ENCODE measurements at places on chromosomes 3 and 15. TPM values are rescaled to one million over a fixed set of nuclear protein-coding genes. Genes with fewer than 3 reads are reported as not detected.

TJP1 gene
- polyA plus RNA-seq, result 157 TPM

INKA1 gene
- polyA plus RNA-seq, result 12.5 TPM

LHFPL4 gene
- polyA plus RNA-seq, result not detected

- DNase-seq, result no peak
These were observed 115.2 kb downstream of the CLASP2 start for GRCh38 chr3:33602829-33603228.

- no peak for DNase-seq
These were observed 92.0 kb downstream of the MTHFS start for GRCh38 chr15:79804838-79805237.

- DNase-seq, result no peak
These were observed 15.7 kb upstream of the RPLP1 start for GRCh38 chr15:69436951-69437350.

DNA sequence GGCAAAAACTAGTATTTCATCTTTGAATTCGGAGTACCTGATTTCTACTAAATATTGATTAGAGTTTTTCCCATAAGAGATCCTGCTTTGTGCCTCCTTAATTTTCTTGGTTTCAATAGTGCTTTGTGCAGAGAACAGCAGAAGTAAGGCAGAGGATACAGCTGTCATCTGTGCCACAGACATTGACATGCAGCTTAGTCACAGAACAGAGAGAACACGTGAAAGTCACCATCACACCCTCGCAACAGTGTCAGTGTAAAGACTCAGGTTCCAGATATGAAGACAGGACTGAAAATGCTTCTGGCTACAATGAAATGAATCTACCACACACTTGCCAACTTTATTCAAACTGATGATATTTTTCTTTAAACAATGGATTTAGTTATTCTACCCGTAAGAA is 942.8 kb upstream of the CFAP20DC start:
- no peak for DNase-seq

- no peak for DNase-seq
These were observed 58.4 kb upstream of the DCUN1D1 start for GRCh38 chr3:183038757-183039156.

MAGEL2 gene
- polyA plus RNA-seq, result 5.8 TPM

DNA sequence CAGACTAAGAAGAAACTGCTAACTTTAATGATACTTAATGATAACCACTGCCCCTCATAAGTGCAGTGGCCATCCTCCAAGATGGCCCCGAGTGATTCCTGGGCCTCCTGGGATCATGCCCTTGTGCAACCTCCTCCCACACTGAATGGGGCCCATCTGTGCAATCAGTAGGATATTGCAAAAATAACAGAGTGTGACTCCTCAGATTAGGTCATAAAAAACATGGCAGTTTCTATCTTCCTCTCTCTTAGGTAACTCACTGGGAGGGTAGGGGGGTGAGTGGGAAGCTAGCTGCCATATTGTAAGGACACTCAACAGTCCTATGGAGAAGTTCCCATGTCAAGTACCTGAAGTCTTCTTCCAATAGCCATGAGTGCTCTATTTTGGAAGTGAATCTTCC is 173.0 kb downstream of the SHQ1 start:
- DNase-seq, result no peak

DNA sequence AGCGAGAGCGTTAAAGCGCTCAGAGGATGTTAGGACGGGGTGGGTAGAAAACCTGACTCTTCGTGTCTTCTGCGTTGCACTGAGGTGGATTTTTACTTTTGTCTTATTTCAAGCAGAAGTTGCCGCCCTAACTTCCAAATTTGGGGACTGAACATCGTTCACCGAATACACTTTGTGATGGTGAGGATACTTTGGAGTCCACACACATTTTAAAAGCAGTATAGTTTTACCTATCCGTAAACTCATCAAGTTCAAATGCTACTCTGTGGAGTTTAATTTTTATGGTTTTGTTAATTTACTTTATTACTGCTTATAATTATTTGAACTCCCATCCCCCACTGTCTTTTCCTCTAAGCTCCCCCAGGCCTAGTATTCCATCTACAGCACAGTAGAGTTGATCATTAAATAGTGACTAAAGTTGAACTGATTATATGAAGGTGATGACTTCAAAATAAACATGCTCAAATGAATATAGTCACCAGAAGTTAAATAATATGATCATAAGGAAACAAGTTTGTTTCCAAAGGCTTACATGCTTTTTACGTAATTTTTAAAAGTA is 617 bp upstream of the EOGT start:
- DNase-seq, result no peak

- no peak for DNase-seq
These were observed 228.8 kb upstream of the PPP2R3A start for GRCh38 chr3:135736740-135737139.

RETNLB gene
- polyA plus RNA-seq, result not detected

DNA sequence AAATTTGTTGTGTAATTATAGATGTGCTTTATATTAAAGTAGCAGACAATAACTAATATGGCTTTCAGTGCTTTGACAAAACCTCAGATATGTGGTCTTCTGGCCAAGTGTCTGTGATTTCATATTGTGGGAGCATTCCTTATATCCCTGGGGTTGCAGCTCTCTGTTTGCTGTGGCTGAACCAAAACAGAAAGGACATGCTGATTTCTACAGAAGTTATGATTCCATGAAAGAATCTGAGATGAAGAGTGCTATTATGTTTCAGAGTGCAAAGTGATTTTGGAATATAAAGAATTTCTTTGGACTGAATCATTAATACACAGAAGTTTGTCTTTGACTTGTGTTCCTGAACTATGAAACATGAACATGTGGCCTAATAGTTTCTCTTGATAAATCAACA is 36.5 kb downstream of the CDV3 start:
- DNase-seq, result no peak

GRCh38 chr3:99049164-99049563 is 147.7 kb upstream of the DCBLD2 start:
- DNase-seq, result no peak

DNA sequence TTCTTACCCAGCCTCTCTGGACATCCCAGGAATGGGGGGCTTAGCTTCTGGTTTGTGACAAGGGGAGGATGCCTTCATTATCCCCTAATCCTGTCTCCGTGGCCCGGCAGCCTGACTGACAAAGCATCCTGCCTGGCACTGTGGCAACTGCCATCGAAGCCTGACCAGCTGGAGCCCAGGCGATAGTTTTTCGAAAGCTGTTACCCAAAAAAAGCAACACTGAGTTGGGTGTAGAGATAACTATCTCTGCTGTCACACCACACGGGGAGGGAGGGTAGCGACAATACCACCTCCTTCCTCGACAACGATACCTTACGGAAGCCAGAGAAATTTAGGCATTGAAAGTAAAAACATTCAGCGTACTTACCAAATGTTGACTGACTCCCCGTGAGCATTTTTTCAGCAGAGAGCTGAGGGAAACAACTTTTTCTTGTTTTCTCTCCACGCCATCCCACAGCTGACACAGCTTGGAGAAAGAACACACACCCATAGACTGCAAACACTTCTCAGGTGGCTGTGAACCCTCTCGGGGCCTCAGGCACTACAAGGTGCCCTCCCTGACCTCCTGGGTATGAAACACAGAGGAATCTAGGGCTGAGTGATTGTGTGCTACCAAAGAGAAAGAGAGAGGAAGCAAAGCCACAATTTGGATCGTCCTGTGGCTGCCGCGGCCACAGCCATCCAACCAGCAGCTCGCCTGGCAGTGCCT is 361.9 kb upstream of the ICE2 start:
- DNase-seq, result no peak

CFAP20DC gene
- 4.6 TPM for polyA plus RNA-seq

- no peak for DNase-seq
These were observed 51.8 kb downstream of the ATP2B2 start for GRCh38 chr3:10453431-10454163.

GRCh38 chr15:81947548-81947947 is 98.3 kb downstream of the MEX3B start:
- DNase-seq, result no peak

- no peak for DNase-seq
These were observed 51.1 kb downstream of the STRIT1 start for GRCh38 chr3:155242342-155242741.

CP gene
- 0.51 TPM for polyA plus RNA-seq

CSTA gene
- polyA plus RNA-seq, result 1.5 TPM

- no peak for DNase-seq
These were observed 102.2 kb downstream of the DLG1 start for GRCh38 chr3:197196192-197196591.

GRCh38 chr15:85542895-85543331 is 162.5 kb downstream of the AKAP13 start:
- DNase-seq, result no peak

GRCh38 chr3:64152676-64153466 is 72.4 kb downstream of the PRICKLE2 start:
- DNase-seq, result no peak

ATOSA gene
- polyA plus RNA-seq, result 64.8 TPM

SYNPR gene
- polyA plus RNA-seq, result not detected

DNA sequence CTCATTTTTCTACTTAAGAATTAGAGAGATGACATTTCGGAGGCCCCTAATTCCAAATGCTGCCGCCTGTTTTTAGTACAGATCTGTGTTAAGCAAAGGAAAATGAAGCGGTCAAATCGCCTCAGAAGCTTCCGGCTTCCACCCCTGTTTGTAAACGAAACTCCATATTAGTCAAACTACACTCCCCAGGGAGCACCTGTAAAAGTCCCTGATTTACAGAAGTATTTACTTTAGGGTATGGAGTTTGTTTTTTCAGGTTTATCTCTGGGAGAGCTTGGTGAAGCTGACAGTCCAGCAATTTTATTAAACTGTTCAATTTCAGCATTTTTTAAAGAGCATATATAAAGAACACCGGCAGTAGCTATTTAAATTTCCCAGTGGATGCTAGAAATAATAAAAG is 319.8 kb downstream of the FHIT start:
- DNase-seq, result no peak

DNA sequence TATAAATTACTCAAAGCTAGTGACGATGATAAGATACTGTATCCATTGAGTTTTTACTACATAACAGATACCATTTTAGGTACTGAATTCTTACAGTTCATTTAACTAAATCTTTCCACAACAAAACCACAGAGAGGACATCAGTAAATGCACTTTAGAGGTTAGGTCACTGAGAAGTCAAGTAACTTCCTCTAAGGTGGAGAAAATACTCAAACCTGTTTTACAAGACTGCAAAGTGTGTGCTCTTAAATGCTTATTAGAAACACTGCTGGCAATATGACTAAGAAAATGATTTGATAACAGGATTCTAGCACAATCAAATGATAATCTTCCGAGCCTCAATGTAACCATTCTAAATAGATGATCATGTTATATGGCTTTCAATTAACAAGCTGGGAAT is 99.4 kb downstream of the UBE3A start:
- no peak for DNase-seq

DNA sequence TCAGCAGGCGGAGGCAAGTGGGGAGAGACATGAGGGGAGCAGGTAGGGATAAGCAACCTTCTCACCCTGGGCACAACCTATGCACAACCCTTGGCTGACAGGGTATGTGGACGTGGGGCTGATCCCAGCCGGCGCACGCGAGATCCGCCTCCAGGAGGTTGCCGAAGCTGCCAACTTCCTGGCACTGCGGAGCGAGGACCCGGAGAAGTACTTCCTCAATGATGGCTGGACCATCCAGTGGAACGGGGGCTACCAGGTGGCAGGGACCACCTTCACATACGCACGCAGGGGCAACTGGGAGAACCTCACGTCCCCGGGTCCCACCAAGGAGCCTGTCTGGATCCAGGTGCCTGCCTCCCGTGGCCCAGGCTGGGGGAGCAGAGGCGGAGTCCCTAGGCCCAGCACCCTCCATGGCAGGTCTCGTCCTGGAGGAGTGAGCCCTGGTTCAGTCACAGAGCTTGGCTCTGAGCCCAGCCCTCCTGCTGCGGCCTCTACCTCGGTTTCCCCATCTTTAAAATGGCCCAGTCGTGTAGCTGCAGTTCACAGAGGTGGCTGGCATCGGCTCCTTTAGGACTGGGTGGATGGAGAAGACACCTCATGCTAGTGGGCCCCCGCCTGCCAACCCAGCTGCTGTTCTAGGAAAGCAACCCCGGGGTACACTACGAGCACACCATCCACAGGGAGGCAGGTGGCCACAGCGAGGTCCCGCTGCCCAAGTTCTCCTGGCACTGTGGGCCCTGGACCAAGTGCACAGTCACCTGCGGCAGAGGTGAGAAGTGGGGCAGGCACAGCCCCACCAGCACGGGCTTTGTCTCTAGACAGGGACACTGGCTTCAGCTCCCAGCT is 96.0 kb downstream of the TBC1D2B start:
- no peak for DNase-seq

GRCh38 chr15:101528108-101528916 is 38.8 kb upstream of the PCSK6 start:
- no peak for DNase-seq

GRCh38 chr3:119258915-119259314 is 18.2 kb upstream of the B4GALT4 start:
- DNase-seq, result no peak
